D341Med (cell line): ENCODE measurements at places on chromosomes 16 and 17.

- DNase-seq = no peak
Measured at GRCh38 chr17:16419929-16420271, 4.5 kb downstream of the TRPV2 start.

- no peak for DNase-seq
Measured at GRCh38 chr16:3727806-3728381, 10.6 kb upstream of the TRAP1 start.

DNA sequence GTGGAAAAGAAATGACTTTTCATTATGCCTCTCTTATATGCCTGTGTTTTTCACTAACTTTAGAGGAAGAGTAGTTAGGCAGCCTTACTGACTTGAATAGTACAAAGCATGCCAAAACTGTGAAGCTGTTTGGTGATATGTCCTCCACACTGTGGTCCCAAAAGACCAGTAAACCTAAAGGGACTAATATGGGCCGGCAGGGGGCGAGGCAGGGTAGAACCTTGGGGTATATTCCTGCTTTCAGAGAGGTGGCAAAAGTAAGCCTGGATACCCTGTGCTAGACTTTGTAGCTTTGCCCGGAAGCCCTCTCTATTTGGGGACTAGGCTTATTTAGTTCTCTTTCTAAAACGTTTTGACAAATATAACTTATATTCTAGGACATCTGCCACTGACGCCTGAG lies 36.5 kb upstream of the VWA3A start:
- DNase-seq = peak; percentile 53

GRCh38 chr17:62641153-62641552 lies 13.7 kb downstream of the MRC2 start:
- DNase-seq = peak; percentile 4

- DNase-seq = no peak
Measured at GRCh38 chr17:69812240-69812837, 262.7 kb upstream of the KCNJ16 start.

DNA sequence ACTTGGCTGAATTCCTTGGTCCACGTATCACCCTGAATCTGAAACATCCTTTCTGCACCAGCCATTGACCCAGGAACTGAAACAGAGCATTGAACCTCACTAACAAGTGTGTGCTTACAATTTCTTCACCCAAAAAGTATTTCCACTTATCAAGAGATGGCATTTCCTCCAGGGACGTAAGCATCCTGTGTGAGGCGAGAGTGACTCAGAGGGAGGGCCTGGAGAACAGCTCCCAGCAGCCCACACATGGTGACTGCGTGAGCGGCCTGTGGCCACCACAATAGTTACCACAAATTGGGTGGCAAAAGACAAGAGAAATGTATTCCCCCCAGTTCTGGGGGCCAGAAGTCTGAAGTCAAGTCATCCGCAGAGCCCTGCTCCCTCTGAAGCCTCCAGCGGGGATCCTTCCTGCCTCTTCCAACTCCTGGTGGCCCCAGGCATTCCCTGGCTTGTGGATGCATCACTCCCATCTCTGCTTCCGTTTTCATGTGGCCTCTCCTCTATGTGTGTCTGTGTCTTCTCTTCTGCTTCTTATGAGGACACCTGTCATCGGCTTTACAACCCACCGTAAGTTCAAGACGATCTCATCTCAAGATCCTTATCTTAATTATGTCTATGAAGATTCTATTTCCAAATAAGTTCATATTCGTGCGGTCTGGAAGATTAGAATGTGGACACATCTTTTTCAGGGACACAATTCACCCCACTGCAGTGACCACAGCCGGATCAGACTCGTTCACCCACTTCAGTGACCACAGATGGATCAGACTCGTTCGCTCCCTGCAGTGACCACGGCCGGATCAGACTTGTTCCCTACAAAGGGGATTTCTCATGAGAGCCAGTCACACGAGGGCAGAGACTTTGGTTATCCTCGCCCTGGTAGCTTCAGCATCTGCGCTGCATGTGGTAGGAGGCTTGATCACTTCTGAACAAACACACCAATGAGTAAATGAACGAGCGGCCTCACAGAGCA lies 122.6 kb upstream of the FOXF1 start:
- DNase-seq = no peak

DNA sequence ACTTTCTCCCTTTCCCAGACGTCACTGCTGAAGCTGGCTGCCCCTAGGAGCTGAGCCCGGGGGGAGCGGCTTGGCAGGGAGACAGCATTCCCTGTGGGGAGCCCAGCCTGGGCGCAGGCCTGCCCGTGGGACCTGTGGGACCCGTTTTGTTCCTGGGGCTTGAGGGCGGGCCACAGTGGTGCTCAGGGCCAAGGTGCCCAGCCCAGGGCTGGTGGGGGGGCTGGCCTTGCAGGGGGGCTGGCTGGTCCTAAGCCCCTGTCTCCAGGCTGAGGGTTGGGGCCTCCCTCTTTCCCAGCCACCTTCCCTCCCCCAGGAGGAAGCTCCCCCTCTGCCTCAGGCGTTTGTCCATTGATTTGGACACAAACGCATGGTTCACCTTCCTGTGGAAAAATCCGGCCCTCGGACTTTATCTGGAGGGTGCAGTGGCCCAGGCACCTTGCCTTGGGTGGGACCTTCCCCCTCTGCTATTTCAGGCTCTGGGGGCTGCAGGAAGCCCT lies 4.4 kb downstream of the NHERF2 start:
- DNase-seq = no peak

GRCh38 chr16:58443783-58444182 lies 51.5 kb downstream of the GINS3 start:
- DNase-seq = no peak

DNA sequence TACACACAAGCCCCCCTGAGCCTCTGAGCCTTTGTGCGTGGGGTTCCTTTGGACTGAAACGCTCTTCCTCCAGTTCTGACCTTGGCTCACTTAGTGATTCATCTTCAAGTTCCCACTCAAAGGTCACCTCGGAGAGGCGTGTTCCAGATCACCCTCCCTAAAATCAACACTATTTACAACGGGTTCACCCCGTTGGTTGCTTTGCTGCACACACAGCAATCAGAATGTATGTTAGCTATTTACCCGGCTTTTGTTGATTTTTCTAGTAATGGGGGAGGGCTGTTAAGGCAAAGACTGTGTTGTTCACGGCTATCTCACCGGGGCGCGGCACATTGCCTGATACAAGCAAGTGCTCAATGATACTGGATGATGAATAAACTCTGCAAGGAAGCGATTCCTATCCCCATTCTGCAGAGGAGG lies 977 bp downstream of the NAGPA start:
- no peak for DNase-seq

DNA sequence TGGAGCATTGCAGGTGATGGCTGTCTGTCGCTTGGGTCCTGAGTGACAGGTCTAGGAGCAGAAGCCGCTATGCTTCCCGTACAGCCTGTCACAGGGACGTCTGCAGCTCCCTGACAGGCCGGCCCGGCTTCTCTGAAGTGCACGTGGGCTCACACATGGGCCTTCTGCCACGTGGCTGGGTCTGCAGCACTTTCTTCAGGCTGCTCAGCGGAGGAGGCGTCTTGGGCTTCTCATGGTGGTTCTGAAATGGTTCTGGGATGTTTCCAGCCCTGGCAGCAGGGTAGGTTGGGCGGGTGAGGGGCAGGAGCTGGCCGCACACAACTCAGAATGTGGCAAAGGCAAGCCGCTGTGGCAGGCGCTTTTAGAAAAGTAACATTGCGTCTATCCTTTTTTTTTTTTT lies 80.3 kb upstream of the ZNF750 start:
- DNase-seq = no peak

- no peak for DNase-seq
Measured at GRCh38 chr17:73304971-73305812, 6.6 kb downstream of the CDC42EP4 start.

GRCh38 chr16:58293449-58293848 lies 1.4 kb downstream of the PRSS54 start:
- DNase-seq = no peak

DNA sequence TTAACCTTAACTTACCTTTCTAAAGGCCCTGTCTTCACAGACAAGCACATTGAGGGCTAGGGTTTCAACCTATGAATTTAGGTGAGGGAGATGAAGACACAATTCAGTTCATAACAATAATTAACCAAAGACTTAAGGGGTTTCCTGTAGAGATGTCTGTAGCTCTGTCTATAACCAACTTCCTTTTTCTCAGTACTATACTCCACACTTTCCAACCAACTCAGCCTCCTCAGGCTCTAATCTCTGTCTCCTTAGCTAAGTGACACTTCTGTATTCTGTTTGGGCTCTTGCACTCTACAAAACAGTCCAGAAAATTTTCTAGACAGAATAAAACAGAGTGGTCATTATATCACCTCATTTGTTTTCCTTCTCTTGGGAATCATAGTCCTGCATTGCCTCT lies 25.8 kb downstream of the CAPNS2 start:
- no peak for DNase-seq

DNA sequence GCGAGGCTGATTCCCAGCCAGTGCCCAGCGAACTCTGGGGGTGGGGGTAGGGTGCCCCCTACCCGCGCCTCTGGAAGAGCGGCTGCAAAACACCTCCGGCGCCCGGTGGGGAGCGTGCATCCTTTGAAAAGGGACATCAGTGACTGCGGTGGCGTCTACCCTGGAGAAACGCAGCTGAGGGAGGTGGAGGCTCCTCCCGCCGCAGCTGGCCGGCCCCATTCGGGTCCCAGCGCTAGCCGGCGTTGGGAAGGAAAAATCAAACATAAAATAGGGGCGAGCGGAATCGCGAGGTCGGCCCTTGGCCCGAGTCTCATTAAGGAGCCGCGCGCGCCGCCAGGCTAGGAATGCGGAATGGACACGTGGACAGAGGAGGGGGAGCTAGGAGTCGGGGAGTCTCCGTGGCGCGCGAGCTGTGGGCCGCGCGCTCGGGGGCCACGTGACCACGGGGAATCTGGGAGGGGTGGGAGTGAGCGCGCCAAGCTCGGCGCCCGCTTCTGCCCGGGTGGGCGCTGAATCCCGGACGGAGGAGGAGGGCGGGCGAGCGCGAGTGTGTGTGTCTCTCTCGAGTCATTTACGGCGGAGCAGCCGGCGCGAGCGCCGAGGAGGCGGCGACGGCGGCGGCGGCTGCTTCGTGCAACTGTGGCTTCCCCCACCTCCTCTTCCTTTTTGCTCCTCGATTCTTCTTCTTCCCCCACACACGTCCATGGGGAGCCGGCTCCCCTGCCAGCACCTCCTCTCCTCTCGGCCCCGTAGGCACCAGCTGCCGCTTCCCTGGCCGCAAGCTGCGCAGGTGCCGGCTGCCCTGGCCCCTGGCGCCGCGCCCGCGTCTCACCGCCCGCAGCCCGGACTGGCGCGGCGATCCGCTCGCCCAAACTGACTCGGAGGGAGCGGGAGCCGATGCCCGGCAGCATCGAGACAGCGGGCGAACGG lies at the start of gene TMEM132E:
Gene TMEM132E, plus strand, starts transcription at position 566 of the 930 bp plus-strand sequence. CDS start 1,495 bp downstream, outside the sequence.
- DNase-seq = peak; percentile 78

DNA sequence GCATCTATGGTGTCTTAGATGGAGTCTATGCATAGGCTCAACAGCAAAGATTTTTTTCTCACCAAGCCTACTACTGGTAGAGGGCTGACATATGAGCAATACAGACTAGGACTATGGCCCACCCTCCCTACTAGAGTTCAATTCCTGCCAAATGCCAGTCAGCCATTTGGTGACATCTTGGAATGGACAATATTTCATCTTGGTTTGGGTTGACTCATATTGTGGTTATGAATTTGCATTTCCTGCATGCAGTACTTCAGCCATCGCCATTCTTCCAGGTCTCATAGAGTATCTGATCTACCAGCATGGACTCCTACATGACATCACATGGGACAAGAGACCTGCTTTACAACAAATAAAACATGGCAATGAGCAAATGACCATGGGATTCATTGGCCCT lies 778.1 kb upstream of the SOX9 start:
- no peak for DNase-seq

DNA sequence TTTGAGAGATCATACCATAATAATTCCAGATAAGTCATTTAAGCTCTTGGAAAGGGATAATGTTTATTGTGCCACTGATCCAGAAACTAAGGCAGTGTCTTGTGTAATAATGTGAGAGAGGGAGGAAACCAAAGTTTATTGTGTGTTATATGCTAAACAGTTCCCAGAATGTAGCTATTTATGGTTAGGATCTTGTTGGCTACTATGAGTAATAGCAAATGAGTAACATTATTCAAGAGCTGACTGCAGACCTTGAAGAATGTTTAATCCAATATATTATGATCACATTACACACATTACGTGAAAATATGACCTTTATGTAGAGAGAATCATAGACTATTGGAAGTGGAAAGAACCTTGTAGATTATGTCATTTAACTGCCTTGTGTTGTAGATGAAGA lies 139.5 kb downstream of the BCAS3 start:
- no peak for DNase-seq

- no peak for DNase-seq
Measured at GRCh38 chr17:28295677-28296578, 23.1 kb upstream of the TMEM97 start.

DNA sequence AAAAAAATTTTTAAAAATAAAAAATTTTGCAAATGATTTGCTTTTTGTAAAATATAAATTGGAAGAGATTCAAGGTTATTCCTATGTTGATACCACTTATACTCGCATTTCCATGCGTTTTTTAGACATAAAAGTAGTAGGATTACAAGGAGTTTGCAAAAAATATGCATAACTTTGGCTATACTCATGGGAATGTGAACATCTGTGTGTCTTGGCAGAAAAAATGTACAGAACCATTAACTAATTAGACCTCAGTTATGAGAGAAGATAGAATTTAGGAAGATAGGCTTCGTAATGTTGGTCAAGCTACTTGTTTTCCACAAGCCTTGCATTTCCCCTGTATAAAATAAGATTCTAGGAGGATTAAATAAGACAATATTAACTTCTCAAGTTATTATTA lies 61.1 kb upstream of the VPS4A start:
- DNase-seq = no peak

GRCh38 chr17:8005357-8005756 lies 2.9 kb downstream of the GUCY2D start:
- DNase-seq = no peak

- no peak for DNase-seq
Measured at GRCh38 chr16:21023509-21024202, 123.1 kb downstream of the LYRM1 start.

GRCh38 chr17:44081681-44082080 lies 11.1 kb downstream of the G6PC3 start:
- DNase-seq = no peak
